ENCODE measurements at places on chromosomes 11 and 22.

DNA sequence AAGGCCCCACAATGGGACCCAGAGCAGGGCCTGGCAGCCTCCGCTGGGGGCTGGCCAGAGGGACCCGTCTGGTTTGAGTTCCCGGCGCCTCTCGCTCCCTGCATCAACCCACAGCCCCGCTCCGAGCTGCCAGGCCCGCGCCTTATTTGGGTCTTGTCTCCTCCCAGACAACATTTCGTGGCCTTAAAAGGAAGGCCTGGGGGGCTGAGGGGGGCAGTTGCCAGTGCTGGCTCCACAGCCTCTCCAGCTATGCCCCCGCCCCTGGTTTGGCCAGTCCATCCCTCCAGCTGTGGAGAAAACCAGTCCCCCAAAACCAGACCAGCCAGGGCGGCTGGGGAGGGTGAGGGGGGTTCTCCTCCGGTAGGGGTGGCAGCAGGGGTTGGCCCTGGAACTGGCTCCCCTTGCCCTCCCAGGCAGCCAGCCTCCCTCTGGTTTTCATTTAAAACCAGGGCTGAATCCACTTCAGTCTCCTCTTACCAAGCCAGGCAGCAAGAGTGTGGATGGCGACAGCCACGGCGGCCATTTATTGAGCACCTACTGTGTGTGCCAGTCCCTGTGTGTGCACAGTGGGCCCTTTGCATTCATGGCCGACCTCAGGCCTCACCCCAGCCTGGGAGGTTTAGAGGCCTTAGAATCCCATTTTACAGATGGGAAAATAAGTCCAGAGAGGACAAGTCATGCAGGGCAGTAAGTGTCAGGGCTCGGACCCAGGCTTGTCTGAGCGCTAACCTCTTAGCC is 18.6 kb downstream of the EMID1 start:
- no peak for DNase-seq

DNA sequence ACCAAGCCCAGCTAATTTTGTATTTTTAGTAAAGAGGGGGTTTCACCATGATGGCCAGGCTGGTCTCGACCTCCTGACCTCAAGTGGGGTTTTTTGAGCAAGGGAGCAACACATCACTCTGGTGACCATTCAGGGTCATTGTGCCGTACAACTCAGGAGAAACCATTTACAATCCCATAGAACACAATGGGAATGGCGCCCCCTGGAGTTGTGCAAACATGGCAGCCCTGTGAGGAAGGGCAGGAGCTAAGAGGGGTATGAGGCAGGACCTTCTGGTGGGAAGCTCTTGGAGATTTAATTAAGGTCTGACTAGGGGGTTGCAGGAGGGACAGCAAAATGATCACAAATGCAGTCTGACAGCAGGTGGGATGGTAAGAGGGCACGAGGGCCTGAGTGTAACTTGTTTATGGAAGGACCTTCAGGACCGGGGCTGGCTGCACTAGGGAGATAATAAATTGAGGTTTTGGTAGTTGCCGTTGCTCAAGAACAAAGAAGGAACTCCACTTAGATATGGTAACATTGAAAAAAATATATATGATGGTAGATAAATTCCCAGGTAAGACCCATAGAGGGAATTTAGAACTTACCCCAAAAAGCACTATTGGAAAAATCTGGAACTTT is 9.1 kb upstream of the CSF2RB start:
- no peak for DNase-seq

GRCh38 chr22:27827604-27828587 is 26.3 kb upstream of the MN1 start:
- no peak for DNase-seq

- no peak for DNase-seq
Observed at GRCh38 chr11:12211331-12212065, 101.1 kb downstream of the MICAL2 start.

- no peak for DNase-seq
Observed at GRCh38 chr11:131300439-131300717, 70.0 kb upstream of the NTM start.

DNA sequence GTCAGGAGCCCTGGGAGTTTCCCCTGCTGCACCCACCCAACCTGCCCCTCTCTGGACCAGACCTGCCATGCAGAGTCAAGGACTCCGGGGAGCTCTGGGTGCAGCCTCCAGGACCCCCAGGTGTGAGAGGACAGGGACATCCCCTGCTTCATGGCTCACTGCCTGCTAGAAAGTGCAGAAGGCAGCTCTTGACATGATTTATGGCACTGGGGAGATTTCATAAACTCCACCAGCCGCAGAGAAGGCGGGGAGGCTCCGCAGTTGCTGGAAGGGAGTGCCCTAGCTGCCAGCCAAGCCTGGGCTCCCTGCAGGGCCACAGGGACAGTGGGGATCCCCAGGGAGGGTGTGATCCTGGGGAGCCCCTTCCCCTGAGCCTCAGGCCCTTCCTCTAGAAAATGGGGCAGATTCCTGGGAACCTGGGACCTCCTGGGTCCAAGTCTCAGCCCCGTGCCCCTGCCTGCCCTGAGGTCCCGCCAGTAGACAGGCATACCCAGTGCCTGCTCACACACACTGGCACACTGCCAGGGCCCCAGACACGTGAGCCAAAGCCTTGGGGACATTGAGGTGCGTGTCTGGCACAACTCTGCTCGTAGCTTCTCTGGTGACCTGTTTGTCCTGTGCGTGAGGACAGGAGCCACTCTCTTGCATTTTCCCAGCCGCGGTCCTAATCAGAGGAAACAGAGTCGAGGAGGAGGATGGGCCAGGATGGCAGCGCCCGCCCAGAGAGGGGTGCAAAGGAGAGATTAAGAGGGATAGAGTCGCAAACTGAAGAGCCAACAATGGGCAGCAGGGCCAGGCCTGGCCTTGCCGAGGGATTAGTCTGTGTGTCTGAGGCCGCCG is 13.8 kb downstream of the CABP7 start:
- DNase-seq, result no peak

DNA sequence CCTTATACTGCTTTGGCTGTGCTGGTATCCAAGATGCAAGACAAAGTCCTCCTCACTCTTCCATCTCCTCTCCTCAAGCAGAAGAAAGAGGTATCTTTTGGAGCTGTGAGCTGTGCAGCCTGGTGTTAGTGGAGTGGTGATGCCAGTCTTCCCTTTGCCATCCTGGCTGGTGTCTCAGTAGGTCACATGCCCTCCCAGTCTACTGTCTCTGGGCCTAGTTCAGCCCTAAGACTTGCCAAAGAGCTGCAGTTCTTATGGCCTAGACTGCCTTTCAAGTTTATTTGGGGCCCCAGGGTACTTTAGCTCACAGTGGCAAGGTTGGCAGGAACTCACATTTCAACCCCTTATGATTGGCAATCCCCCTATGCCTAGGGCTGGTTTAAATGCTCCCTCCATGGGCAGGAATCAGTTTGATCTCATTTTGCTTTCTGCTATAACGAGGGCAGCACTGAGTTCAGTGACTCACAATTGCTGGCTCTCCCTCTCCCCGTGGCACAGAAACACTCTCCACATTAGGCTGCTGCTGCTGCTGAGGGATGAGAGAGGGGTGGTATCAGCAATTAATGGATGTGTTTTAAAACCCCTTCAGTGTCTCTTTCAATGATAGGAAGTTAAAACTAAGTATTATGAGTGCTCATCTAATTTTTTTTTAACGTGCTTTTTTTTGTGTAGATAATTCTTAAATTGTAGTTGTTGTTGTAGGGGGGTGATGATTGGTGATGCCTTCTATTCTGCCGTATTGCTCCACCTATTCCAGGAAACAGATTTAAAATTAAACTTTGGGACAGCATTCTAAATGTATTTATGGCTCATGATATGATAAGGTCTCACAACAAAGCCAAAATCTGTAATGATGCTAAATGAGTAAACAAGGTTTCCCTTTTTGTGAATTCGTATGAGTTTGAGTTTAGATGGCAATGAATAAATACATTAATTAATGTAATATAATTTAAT is 1295.0 kb downstream of the JRKL start:
- no peak for DNase-seq

DNA sequence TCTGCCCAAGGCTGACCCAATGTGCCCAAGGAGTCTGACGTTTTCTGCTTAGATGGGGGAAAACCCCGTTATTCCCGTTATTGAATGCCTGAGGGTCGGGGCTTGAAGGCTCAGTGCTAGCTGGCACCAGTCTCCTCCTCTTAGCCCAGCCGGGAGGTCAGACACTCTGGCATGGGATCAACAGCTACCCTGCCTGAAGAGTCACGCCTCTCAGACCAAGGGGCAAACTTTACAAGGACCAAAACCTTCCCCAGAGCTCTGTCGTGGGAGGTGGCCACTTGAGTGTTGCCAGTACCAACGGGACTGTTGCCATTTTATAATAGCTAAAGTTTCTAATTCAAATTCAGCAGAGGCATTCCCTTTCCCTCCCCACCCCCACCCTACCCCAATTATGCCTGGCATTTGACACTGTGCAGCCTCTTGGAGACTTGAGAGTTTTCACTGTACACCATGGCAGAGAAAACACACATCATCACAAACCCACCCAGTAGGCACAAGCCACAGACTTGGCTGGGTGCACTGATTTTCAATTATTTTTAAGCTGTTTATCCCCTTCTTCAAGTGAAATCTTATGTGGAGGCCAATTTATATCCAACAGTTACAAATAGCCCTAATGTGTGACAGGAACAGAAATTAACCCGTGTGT is 137.5 kb upstream of the SYT13 start:
- DNase-seq, result no peak

GRCh38 chr22:37186997-37187522 is 987 bp downstream of the C1QTNF6 start:
- no peak for DNase-seq

GRCh38 chr11:119188887-119189286 is 3.6 kb downstream of the NHERF4 start:
- no peak for DNase-seq

DNA sequence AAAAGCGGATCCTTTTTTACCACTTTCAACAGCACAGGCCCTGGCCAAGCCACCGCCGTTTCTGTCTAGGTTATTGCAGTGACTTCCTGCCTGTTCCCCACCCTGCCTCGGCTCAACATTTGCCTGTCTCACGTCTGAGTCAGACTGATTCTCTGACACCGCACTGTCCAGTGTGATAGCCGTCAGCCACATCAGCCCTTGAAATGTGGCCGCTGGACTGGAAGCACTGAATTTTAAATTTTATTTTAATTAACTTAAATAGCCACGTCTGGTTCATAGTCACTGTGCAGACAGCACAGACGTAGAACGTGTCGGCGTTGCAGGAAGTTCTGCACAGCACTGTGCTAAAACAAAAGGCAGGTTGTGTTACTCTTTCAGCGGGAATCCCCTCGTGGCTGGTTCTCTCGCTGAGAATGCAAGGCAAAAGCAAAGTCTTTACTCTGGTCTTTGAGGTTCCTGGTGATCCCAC is 56.3 kb upstream of the ADSL start:
- DNase-seq, result peak; percentile 46

Measured in GM12892 (cell line).